ENCODE measurements at places on chromosomes 11 and 22.

DNA sequence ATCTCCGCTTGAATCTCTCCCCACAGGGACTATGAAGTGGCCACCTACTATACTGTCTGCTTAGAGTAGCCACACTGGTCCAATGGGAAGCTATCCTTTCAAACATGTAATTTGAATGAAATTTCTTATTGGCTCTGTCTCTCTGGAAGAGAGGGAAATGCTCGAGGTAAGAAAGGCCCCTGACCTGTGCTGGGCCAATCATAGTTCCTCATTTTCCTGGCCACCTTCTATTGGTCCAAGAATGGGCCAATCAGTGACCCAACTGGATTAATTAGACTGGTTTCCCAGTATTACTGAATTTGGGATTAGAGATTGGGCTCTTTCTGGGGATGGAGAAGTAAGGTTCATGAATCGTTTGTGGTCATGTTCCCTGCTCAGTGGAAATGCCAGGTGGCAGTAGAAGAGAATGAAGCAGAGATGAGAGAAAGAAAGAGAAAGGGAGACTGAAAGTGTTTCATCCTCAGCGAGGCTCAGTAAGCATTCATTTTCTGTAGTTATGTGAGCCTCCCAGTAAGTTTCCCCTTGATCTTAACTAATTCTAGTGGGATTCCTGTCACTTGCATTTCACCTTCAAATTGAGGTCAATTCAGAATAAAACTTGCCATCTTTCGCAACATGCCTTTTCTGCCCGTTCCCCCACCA lies 8.4 kb upstream of the MMP20 start:
- DNase-seq = no peak

DNA sequence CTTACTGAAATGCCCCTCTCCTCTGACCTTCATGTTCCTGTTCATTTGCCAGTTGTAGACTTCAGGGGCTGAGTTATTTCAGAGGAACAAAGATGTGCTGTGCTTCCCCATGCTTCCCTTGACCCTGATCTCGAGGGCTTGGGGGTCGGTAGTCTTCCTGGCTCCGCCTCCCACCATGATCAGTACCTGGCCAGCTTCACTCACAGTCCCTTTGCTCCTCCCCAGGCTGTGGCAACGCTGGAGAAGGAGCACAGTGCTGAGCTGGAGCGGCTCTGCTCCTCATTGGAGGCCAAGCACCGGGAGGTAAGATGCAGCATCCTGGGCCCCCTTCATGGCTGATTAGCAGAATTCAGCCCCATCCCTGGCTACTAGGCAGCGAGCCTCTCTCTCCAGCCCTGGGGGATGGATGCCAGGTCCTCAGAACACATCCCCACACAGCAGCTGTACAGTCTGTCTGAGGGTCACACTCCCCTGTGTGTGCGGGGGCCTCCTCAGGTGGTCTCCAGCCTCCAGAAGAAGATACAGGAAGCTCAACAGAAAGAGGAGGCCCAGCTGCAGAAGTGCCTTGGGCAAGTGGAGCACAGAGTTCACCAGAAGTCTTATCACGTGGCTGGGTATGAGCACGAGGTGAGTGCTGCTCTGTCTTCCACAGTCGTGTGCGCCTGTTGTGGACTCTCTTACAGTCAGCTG lies 64.5 kb downstream of the CEP164 start:
- DNase-seq = no peak

DNA sequence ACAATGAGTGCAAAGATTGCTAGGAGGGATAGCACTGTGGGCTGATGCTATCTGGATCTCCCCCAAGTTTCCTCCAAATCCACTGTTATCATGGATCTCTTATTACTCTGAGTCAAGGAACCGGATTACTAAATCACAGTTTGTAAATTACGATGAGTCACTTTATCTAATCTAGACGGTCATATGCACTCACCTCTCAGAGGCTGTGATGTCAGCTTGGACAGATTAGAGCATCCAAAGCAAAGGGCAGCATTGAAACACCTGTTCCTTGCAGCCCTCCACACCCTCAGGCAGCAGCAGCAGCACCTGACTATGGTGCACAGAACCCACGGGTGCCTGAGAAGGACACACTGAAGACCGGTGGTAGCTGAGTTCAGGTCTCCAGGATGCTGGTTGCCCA lies 14.0 kb upstream of the POU2AF1 start:
- DNase-seq = no peak

GRCh38 chr22:38016182-38017151 lies 32.1 kb upstream of the SOX10 start:
- no peak for DNase-seq

DNA sequence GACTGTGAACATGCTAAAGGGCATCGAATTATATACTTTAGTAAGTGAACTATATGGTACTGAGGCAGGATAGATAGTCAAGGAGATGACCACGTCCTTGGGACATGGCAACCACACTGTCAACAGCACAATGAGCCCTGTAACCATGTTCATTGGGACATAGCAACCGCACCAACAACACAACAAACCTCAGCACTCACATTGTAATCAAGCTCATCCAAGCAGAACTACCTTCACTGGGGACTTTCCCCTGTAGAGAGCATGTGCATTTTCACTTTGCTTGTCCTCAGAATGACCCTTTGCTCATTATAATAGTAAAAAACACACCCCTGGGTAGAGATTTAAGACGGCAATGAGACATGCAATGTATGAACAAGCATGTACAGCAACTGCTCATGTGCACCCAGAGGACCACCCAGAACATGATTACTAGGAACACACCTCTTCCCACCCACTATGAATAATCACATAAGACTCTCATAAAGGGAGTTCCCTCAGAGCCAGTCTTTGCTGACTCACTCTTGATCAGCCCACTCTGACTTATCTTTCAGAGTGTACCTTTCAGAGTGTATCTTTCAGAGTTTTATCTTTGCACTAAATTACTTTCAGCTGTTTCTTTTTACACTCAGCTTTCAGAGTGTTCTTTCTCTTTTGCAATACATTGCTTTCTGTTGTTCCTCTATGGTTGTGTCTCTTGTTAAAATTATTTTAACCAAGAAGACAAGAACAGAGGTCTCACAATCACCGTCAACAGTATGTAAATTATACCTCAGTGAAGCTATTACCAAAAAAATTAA lies 4.1 kb upstream of the PLAAT2 start:
- DNase-seq = no peak

DNA sequence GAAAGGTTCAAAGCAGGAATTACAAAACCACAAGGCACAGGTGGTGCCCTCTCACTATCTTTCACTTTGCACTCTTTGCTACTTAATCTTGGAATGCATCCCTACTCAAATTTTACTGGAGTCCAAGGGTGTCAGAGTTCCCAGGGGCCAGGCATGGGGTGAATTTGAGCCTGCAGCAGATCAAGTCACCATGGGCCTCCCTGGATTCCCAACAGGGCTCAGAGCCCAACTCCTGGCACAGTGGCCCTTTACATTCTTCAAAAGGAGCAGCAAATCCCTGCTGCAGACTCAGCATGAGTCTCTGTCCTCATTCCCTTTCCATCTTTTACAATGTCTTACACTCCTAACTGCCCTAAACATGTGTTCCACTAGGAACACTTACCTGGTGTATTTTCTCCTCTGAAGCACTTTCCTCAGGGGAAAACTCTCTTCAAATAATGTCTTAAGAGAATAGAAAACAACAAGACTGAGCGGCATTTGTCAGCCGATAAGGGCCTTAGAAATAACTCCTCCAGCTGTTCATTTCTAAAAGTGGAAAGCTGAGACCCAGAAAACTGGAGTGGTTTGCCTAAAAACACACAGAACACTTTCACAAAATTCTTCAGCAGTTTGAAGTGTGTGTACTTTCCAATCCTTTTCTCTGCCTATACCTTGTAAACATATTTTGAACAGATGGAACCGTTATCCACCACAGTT lies 596.0 kb downstream of the INSC start:
- DNase-seq = no peak

DNA sequence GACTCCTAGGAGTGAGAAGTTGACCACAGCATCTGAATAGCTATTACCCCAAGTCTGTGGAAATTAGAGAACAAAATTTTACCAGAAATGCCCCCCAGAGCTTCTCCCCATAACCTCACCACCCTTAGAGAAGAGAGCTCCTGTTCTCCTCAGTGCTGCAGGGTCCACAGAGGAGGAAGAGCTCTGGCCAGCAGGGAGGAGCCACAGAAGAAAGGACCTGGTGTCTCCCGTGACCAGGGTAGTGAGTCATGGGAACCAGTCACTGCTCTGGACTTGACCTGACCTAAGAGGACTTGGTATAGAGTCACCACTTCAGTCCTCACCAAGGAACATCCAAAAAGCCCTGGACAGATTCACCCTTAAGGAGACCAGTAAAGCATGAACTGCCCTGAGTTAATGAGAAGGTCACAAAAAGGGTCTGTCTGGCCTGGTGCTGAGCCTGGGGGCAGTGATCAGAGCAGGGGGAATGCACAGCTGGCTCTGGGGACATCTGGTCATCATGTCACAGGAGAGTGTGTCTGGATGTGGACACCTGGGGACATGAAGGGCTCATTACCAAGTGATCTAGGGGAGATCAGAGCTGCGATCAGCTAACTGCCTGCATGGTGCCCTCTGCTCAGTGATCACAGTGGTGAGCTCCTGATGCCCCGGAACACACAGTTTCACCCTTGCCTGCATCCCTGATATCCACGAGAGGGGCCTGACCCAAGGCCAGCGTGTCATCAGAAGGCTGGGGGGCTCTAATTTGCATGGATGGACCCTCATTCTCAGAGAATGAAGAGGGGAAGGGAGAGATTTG lies 103.3 kb upstream of the TOP3B start:
- DNase-seq = no peak

GRCh38 chr11:30758012-30758411 lies 171.9 kb upstream of the MPPED2 start:
- no peak for DNase-seq

- DNase-seq = no peak
These were observed 31.2 kb downstream of the APOL1 start for GRCh38 chr22:36284171-36284571.

GRCh38 chr11:22234743-22235142 lies 41.9 kb downstream of the ANO5 start:
- DNase-seq = no peak

- DNase-seq = no peak
These were observed 30.2 kb upstream of the PPFIA1 start for GRCh38 chr11:70240337-70240736.

DNA sequence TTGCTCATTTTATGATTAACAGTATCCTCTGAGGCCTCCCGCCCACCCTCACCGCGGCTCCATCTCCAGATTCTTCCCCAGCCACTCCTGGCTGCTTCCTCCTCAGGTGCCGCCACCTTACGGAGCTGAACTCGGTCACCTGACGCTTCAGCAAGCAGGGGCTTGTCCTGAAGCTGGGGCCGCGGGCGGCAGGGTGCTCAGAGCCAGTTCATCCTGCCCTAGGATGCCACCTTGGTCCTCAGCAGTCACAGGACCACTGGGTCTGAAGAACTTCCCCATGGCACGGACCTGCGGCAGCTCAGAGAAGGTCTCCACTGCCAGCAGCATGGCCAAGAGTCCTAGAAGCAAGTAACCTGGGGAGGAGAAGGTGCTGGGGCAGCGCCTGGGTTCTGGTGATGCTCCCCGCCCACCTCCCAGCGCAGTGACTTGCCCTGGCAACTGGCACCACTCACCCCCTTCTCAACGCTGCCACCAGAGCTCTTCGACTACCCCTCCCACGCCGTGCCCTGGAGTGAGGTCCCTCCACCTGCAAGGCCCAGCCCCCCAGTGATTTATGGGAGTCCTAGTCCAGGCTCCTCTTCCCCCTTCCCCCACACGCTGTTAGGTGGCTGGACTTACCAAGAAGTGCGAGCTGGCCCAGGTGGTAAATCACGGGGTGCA lies 2.6 kb downstream of the KCNK7 start:
- DNase-seq = no peak

DNA sequence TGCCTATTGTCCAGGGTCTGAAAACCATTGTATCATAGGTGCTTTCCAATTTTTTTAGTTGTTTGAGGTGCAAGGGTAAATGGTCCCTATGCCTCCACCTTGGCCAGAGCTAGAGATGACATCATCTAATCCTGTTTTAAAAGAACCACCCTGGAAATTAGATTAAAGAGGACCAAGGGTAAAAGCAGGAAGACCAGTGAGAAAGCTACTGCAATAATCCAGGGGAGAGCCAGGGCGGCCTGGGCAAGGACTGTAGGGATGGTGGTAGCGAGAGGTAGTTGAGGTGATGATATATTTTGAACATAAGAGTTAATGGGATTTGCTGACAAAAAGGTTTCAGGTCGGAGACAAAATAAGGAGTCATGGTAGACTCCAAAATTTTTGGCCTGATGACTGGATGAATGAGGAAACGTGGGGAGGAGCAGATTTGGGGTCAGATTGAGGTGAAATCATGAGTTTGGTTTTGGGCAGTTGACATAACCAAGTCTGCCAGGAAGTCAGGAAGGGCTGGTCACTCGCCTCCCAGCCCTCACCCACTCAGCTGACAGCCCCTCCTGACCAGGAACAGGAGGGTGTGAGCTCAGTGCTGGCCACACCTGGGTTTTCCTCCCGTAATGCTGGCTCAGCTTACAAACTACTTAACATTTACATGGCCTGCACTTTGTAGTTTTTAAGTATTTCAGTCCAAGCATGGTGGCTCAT lies 23.0 kb downstream of the SCN4B start:
- no peak for DNase-seq

DNA sequence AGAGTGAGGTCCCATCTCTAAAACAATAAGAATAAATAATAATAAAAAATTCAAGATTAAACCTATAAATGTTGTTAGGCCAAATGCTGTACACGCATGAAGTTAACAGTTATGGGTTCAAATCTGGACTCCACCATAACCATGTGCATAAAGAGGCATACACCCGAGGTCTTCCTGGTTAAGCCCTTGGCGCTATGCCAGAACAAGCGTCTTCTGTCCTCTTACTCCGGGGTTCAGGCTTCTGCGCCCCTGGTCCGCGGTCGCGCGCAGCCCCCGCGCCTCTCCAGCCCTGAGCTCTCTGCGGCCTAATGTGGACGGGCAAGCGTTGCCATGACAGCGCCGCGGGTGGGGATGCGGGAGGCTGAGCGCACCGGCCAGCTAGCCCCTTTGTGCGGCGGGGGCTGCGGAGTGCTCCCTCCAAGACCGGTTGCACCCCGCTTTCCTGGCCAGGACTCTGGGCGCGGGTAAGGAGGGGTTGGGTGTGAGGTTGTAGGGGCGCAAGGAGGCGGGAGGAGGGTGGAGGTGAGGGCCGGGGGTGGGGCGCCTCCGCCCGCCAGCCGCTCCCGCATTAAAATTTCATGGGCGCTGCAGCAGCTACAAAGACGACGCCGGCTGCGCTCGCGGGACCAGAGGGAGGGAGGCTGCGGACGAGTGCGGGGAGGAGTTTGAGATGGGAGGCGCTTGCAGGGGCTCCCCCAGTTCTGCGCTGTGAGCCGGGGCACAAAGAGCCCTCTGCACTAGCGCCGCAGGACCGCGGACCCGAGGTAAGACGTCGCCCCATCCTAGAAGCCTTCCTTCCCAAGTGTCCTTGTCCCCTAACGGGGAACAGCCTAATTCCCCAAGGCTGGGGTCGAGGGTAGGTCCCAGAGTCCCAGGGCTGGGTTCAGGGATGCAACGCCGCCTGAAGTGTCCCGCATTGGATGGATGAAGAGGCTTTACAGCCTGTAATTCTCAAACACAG lies at the start of gene MIAT:
MIAT (plus strand) TSS at position 698 of the 961 bp plus-strand sequence.
- DNase-seq = peak; percentile 69

- no peak for DNase-seq
These were observed 15.1 kb downstream of the ADM start for GRCh38 chr11:10319702-10320558.
